ENCODE measurements at places on chromosomes 2 and 18. TPM values are rescaled to one million over a fixed set of nuclear protein-coding genes. Genes with fewer than 3 reads are reported as not detected.

The RGPD4 gene
- not detected for total RNA-seq

The FSIP2 gene
- 0.22 TPM for total RNA-seq

The POU3F3 gene
- total RNA-seq, result not detected

The MC5R gene
- not detected for total RNA-seq

The DNAH6 gene
- 0.12 TPM for total RNA-seq

The EDAR gene
- total RNA-seq, result not detected

The FOXI3 gene
- not detected for total RNA-seq

The PLA2R1 gene
- total RNA-seq, result 8.0 TPM

The FRZB gene
- 0.12 TPM for total RNA-seq

The MAP2 gene
- 13.4 TPM for total RNA-seq

The CFAP65 gene
- total RNA-seq, result not detected

The NT5C1B gene
- total RNA-seq, result 0.33 TPM

The BCL11A gene
- total RNA-seq, result 0.37 TPM

The LHCGR gene
- total RNA-seq, result not detected

The SERPINB2 gene
- total RNA-seq, result 2.4 TPM

The RFX8 gene
- total RNA-seq, result 15.3 TPM

The RTKN gene
- total RNA-seq, result 12.9 TPM

The SERPINB4 gene
- total RNA-seq, result not detected

The CTLA4 gene
- not detected for total RNA-seq

The CYP1B1 gene
- 4.0 TPM for total RNA-seq

The ERBB4 gene
- under 0.01 TPM for total RNA-seq

The NXPH2 gene
- not detected for total RNA-seq

The NTSR2 gene
- not detected for total RNA-seq

The UPP2 gene
- not detected for total RNA-seq

The TRIB2 gene
- 26.4 TPM for total RNA-seq

The FBXO48 gene
- 0.66 TPM for total RNA-seq

The VIL1 gene
- 0.12 TPM for total RNA-seq

The ST6GAL2 gene
- total RNA-seq, result 0.11 TPM

The ZNF519 gene
- 6.4 TPM for total RNA-seq

The C2orf78 gene
- total RNA-seq, result not detected

The USP14 gene
- 38.6 TPM for total RNA-seq

The TUBB6 gene
- 487 TPM for total RNA-seq

The UCN gene
- 0.22 TPM for total RNA-seq

The IL18R1 gene
- total RNA-seq, result 0.33 TPM

The KATNAL2 gene
- 3.1 TPM for total RNA-seq

The L3MBTL4 gene
- total RNA-seq, result 0.44 TPM

The POLE4 gene
- total RNA-seq, result 24.2 TPM

The ATOH8 gene
- 4.5 TPM for total RNA-seq

The LRRTM4 gene
- not detected for total RNA-seq

The NUP35 gene
- total RNA-seq, result 23.1 TPM

All from uterine smooth muscle cell (primary cell).